ENCODE measurements at places on chromosomes 11 and 22.

GRCh38 chr11:59503276-59503675, at the start of gene OR4D11:
OR4D11 (plus strand) TSS chr11:59503576; CDS start chr11:59503576, 0 bp downstream.
- no peak for DNase-seq

DNA sequence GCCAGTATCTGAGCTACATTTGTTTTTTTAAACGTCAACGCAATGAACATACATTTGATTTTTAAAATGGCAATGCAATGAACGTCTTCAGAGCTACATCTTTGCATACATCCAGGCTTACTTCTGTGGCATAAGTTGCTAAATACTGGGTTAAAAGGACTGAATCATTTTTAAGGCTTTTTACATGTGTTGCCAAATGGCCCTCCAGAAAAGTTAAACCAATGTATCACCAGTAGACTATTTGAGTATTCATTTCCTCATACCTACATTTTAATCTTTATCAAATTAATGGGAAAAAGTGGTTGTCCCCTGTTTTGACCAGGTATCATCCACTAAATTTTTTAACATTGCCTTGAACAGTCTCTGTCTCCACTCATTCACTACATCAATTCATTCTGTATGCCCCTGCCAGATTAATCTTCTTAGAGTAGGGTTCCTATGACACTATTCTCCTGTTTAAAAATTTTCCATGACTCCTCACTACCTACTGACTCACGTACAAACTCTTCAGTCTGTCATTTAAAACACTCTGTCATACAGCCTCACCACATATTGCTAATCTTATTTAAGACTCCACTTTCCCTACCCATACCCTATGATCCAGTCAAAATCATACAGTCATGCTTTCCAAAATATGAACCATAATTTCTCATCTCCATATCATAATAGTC, 12.4 kb upstream of the PRRG4 start:
- no peak for DNase-seq

DNA sequence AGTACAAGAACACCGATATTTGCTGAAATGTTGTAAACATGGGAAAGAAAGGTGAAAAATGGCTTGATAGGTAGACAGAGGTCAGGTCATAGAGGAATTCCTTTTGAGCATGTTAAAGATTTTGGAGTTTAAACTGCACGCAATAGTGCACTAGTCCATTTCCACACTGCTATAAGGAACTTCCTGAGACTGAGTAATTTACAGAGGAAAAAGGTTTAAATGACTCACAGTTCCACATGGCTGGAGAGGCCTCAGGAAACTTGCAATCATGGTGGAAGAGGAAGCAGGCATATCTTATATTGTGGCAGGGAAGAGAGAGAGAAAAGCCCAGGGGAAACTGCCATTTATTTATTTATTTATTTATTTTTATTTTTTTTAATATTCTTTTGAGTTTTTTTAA, 5.0 kb downstream of the OR10A5 start:
- DNase-seq = no peak

DNA sequence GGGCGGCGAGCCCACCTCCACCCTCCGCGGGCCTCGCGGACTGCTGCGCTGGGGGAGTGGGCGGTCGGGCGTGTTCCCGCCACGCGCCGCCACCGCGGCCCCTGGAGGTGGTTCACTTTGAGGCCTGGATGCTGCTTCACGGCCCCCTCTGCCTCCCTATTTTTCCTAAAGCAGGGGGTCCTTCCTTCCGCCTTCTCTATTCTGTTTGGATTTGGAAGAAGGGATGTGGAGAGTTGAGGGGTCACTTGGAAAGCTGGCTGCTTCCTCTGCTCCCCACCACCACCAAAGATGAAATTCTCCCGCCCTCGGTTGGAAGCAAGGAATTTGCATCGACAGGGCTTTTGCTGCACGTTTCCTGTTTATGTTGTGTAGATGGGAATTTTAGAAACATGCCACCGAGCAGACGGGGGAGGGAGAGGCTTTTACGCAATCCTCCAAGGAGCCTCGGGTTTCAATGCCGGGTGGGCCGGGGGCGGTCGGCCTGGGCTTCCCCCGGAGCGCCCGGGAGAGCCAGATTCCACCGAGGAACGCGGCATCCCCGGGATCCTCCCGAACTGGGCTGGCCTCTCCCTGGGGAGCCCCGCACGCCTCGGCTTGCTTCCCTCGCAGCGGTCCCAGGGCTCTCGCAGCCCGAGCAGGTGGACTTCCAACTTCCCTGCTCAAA, 403 bp upstream of the SBF2 start:
- DNase-seq = no peak

GRCh38 chr11:111347723-111348115, 31.4 kb downstream of the POU2AF1 start:
- no peak for DNase-seq

GRCh38 chr11:77697865-77698264, 60.3 kb upstream of the CLNS1A start:
- DNase-seq = no peak

- no peak for DNase-seq
These were observed 101.2 kb upstream of the HSD17B12 start for GRCh38 chr11:43579171-43579918.

- no peak for DNase-seq
These were observed 3.7 kb upstream of the IGLL1 start for GRCh38 chr22:23583836-23584235.

- no peak for DNase-seq
These were observed 8.9 kb downstream of the TTC28 start for GRCh38 chr22:28670756-28671155.

DNA sequence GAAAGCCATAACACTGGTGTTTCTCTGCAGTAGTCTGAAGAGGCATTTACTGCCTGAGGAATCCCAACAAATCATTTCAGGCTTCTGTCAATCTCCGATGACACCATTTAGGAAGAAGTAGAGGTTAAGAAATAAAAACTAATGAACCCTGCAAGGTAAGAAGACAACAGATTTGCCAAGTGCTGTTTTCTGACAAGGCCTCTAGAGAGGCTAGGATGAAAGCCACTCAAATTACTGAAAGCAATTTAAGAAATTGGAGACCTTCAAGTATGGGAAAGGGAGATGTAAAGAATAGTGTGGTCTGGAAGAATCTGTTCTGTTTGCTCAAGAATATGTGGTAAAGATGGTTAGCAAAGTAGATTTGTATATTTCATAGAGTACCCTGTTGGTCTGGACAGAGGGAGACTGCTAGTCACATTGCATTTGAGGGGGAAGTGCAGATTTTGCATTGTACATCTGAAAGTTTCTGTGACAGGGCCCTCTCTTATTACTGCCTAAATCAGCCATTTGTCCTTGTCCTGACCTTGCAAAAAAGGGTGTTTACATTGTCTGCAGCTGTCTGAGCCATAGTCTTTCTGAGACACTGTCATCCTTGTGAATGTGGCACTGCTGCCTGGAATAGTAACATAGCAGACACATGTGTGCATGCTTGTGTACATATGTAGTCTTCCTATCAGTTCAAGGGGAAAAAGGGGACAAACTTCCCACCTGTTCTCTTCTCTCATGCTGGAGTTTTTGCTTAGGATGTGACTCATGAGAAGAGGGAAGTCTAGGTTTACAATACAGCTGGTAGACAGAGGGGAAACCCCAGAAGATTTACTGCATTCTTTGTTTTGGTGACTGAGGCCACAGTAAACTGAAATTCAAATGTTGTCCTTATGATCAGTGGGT, 640.2 kb upstream of the KIRREL3 start:
- no peak for DNase-seq

All from epithelial cell of prostate (primary cell).